ENCODE measurements at places on chromosomes 16 and 17.

GRCh38 chr16:9706217-9706836, 475.9 kb downstream of the GRIN2A start:
- no peak for DNase-seq

- DNase-seq = no peak
These were observed 650.4 kb upstream of the RBFOX1 start for GRCh38 chr16:6682142-6682811.

- peak; percentile 74 for DNase-seq
These were observed 14.3 kb downstream of the RAPGEFL1 start for GRCh38 chr17:40191237-40192208.

- DNase-seq = peak; percentile 90
These were observed 5.2 kb downstream of the BAIAP2 start for GRCh38 chr17:81039854-81040758.
